ENCODE measurements at places on chromosomes 1 and 21.

GRCh38 chr21:17900281-17900989, 81.3 kb upstream of the C21orf91 start:
- peak; percentile 20 for DNase-seq

GRCh38 chr1:247456021-247456420, 1.9 kb downstream of the OR2B11 start:
- DNase-seq = no peak

DNA sequence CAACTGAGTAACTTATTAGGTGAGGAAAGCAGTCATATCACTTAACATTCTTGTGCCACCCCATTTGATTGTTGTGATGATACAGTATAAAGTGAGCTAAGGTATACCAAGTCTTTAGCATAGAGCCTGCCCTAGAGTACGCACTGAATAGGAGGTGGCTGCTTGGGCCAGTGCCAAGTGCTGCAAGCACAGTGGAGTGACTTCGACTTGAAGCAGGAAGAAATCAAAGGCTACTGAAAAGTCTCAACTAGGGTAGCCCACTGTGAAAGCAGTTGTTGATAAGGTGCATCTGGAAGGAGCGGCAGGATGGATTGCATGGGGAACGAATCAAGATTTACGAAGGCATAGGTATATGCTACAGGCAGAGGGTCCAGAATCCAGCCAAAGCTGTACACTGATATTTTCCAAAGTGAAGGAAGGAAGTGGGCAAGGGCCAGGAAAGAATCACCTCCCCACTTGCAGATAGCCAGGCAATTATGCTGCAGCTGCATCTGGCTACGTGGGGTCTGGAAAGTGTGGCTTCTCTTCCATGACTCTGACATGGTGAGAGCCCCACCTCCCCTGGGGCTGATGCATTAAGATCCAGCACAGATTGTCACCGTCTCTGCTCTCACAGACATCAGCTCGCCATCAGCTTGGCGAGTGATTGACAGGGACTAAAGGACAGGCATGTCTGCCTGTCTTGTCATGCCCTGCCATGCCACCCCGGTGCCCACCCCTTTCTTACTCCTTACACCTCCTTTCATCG, 287.0 kb upstream of the PLXNA2 start:
- no peak for DNase-seq

DNA sequence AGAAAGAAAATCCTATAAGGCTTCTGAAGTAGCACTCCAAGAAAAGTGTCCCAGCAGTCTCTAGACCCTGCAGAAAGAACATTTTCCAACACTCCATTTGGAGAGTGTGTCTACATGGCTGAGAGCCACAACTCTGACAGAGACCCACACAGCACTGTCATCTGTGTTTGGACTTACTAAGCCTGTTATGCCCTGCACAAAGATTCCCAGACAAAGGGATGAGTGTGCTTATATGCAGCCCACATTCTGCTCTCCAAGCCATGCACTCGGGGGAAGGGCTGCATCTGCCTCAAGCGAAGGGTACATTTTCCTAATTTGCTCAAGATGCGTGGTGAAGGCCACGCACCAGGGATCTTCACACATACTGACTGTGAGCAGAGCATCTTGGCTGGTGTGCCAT, 24.4 kb upstream of the SLAMF6 start:
- no peak for DNase-seq
